ENCODE measurements at places on chromosomes 12 and 14.
A peak's percentile ranks its signal among the peaks of the same experiment; 100 is the strongest.

DNA sequence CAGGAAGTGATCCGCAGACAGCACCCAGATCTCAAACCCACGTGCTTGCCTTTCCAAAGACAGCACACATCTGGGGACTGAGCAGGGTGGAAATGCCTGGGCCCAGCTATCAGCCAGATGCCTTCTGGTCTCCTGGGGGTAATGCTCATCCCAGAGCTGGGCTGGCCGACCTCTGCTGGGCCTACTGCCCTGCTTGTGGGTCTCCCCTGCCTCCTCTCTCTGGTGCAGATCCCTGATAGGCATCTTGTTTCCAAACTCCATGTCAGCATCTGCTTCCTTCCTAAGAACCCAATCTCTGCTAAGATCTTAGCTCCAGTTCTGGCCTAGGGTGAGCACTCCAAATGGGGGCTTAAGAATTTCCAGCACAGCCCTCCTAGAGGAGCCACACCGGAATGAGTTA lies 1043.0 kb downstream of the VRK1 start:
- DNase-seq: no peak

DNA sequence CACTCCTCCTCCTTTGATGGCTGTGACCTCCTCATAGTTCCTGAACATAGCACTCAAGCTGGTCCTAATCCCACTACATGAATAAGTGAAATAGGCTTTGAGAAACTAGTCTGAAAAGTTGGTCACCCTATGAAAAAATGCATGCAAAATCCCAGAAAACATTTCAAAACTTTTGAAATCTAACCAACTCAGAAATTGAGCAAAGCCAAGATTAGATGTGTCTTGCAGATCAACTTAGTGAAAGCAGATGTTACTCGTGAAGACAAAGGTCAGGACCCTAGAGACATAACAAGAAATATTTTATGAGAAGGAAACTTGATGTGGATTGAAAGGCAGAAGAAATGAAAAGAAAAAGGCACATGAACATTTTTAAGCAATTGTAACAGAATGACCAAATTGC lies 63.3 kb downstream of the TSHR start:
- DNase-seq: no peak

DNA sequence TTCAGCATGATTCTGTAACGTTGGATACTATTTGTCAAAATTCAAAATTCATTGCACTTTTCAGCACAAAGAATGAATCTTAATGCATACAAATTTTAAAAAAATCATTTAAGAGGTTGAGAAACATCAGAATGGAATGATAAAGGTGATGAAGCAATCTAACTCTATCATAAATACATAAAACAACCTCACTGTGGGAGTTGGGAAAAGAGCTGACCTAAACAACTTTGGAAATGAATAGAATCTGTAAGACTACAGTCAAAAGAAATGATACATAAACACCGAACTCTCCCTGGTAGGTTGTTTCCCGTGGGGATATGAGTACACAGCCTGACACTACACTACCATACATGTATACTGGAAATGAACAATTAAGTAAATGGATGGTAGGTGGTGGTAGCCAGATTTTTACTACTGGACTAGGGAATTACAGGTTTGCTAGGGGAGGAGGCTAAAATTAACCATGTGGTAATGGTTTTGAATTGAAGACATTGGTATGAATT lies 64.9 kb upstream of the PARP11 start:
- DNase-seq: no peak

- no peak for DNase-seq
Measured at GRCh38 chr12:66144791-66145754, 14.5 kb upstream of the LLPH start.

DNA sequence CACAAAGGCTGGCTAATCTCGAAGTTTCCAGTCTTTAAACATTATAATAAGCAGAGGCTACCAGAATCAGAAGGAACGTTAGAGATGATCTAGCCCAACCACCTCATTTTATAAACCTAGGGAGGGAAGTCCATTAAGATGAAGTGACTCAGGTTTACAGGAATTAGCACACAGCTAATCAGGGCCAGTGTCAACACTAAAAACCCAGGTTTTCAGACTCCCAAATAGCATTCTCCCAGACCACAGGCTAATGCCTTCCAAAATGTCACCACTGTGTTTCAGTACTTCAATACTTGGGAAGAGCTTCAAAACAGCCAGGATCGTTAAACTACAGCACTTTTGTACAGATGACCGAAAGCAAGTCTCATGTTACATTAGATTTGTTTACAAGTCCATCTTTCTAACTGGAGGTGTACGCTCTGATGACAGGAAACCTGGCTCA lies 89.2 kb downstream of the FOXN3 start:
- no peak for DNase-seq

GRCh38 chr12:21155522-21156351 lies 24.7 kb downstream of the SLCO1B1 start:
- DNase-seq: no peak

GRCh38 chr12:105561546-105562198 lies 231.2 kb downstream of the C12orf75 start:
- no peak for DNase-seq

- DNase-seq: no peak
Measured at GRCh38 chr14:97538749-97539410, 741.7 kb downstream of the VRK1 start.

DNA sequence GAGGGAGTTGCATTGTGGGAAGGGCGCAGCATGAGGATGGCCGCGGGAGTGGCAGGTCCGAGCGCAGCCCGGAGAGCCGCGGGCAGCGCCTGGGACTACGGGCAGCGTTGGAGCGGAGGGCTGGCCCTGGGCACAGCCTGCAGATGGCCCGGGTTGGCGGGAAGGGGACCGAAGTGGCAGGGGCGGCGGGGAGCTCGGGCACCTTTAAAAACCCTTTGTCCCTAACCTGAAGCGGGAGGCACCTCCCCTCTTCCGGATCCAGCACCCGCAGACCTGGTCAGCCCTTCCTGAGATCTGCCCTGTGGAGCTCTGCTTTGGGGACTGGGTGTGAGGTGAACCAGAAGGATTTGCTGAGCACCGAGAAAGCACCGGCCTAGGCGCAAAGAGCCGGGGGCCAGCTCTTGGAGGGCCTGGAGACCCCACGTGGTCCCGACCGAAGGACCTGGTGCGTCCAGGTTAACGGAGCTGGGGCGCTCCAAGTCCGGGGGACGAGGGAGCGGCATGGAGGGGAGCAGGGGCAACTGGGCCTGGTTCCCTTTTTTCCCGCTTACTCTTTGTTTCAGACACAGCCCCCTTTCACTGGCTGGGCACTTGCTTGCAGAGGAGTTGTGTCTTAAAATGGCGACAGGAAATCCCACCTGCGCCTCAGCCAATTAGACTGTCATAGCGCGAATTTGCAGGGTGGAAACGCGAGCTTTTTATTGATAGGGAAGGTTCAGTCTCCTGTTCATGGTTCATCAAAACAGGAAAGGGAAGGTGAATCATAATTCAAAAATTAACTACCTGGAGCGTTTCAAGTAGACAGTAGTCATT lies 792 bp upstream of the SLC38A1 start:
- peak; percentile 58 for DNase-seq

GRCh38 chr12:114406316-114406983 lies 506 bp upstream of the TBX5 start:
- no peak for DNase-seq

DNA sequence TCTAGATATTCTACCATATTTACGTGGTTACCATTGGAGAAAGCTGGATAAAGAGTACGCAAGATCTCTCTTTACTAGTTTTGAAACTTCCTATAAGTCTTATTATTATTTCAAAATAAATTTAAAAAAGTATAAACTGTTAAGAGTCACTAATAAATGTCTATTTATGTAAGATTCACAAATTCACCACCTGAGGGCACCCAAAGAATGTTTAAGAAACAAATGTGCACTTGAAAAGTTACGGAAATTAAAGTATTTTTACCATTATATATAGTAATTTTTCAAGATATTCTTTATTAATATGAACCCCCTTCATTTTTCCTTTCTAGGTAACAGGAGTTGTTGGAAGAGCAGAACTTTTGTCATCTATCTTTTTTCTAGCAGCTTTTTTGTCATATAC lies 11.9 kb downstream of the TMTC3 start:
- no peak for DNase-seq

DNA sequence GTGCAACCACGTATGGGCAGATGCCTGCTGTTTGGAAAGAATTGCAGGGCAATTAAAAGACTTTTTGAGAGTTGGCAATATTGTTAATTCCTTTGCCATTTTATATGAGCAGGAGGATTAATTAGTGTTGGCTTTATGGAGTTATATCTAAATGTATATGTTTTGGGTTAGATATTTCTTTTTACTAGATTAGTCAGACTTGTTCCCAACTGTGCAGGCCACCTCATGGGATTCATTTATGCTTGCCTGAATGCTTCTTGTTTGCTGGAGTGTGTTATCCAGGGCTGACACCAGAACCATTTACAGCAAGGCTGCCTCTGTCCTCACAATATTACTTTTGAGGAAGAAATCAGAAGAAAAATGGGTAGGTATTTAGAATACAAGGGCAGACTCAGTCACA lies 192.5 kb downstream of the KTN1 start:
- DNase-seq: no peak

DNA sequence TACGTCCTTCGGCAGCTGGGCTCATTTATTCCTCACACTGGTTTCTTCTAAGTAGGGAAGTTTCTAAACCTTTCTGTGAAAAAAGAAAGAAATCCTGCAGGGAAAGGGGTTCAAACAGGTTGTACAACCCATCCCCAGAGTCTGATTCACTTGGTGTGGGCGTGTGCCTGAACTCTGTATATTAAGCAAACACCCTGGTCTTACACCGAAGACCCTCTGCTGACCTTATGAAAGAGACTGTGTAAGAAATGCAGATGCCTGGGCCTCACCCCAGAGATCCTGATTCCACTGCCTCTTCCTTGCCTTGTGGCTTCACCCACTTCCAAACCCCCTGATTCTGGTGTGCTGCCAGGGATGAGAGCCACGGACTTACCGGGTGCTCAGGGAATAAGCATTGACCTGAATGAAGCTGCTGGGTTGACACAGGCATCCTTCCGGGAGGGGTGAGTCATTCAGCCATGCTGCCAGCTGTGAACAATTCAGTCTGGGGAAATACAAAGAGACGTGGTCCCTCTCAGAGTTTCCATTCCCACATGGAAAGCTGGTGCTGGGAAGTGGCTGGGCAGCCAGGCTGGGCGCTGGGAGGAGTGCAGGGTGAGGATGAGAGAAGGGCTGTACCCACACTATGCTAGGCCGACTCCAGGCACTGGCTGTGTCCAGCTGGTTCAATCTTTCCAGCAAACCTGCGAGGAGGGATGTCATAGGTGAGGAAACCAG lies 26.5 kb upstream of the ACTN1 start:
- no peak for DNase-seq

- no peak for DNase-seq
Measured at GRCh38 chr12:132415327-132416120, 74.4 kb upstream of the FBRSL1 start.

- no peak for DNase-seq
Measured at GRCh38 chr12:32301216-32301615, 98.1 kb upstream of the FGD4 start.

DNA sequence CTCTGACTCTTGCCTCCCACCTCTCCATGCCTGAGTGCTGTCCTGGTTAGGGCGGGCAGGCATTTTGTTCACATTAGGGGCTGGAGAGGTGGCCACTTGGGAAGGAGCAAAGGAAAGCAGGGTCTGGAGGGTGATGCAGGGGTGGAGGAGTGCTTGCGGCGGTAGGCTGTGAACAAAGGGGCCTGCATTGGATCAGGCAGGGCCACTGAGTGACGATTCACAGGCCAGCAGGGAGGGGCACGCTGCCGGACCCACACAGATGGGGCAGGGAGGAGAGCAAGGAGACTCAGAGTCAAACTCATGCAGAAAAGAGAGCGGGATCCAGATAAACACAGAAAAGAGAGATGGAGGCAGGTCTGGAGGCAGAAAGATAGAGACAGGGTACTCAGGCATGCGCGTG lies 58.4 kb upstream of the TBX3 start:
- no peak for DNase-seq

All from stimulated activated CD4-positive, alpha-beta T cell treated with anti-CD3 and anti-CD28 coated beads, Interleukin-4, amount 100 ng/mL, for 4 hours (primary cell).